ENCODE measurements at places on chromosomes 6 and 20. TPM values are rescaled to one million over a fixed set of nuclear protein-coding genes. Genes with fewer than 3 reads are reported as not detected.

GRCh38 chr20:50015993-50016770 lies 33.4 kb downstream of the SNAI1 start:
- no peak for DNase-seq

GRCh38 chr6:143098054-143098671 lies 37.5 kb downstream of the AIG1 start:
- DNase-seq: peak; percentile 5

Gene FRMD1
- not detected for total RNA-seq

DNA sequence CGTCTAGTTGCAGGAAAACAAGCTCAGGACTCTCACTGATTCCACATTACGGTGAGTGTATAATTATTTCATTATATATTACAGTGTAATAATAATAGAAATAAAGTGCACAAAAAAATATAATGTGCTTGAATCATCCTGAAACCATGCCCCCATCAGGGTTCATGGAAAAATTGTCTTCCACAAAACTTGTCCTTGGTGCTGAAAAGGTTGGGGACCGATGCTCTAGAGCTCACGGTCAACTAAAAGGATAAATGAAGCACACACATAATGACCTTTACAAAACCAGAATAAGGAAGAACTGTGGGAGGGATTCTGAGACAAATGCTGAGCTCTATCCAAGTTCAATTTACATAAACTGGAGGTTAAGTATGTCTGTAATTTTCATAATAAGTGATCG lies 194.3 kb downstream of the COL19A1 start:
- no peak for DNase-seq

DNA sequence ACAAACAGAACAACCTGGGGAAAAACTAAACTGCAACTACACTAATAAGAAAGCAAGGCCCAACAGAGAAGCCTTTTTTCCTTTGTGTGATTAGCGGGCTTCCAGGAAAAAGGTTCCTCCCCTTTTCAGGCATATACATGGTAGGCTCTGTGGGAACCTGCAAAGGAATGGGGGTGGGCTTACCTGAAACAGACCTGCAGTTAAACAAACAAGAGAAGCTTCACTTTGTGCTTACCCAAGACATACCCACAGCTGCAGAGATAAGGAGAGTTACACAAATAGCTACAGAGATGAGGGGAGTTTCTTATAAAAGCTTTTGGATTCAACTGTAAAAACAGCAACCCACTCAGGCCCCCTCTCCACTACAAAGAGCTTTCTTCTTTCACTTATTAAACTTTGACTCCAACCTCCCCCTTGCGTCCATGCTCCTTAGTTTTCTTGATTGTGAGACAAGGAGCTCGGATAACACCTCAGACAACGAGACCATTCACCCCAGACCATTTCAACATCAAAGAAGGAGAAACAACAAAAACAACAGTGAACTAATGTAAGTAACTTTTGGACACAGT lies 30.9 kb downstream of the RNF146 start:
- no peak for DNase-seq

Gene FERMT1
- 0.13 TPM for total RNA-seq

Gene LAMA5
- total RNA-seq: 18.6 TPM

DNA sequence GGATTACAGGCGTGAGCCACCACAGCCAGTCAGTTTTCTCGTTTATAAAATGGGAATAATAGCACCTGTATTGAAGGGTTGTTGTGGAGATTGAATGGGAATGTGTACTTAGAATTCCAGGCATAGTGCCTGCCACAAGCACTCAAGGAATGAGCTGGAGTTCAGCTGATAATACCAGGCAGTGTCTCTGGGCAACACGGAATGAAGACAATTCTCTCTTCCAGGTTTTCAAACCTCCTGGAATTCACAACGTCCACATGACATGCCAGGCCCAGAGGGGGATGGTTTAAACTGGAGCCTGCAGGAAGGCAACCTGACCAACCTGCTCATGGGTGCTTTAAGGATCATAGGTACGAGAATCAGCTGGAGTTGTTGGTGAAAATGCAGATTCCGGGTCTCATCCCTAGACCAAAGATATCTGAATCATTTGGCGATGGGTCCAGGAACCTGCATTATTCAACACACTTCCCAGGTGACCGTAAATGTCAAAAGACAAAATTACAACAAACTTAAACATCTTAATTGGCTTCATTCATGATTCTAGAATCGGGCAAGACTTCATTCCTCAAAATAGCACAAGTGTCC lies 1.9 kb upstream of the PTPN1 start:
- DNase-seq: no peak

DNA sequence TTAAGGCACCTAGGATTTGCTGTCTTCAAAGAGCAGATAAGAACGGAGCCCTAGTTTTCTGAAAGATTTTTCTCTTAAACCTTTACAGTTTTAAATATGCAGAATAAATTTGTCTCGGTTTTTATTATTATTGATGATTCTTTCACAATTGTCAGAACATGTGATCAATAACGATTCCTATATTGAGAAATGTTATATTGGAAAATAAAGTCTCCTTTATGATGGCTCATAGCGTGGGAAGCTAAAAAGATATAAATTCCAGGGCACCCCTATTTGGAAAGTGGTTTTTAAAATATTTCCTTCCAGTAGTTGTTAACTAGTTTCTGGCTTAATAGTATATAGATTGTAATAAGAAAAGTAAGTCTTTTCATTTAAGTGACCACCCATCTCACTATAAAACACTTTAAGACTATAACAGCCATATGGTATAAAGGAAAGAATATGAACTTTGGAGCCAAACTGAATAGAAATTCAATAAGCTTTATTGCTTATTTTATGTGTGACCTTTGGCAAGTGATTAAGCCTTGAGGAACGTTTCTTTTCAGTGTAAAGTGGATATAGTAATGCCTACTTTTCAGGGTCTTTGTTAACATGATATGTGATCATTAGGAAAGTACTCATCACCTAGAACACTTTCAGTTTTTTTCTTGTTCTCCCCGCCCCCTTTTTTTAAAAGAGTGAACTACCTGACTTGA lies 369.6 kb downstream of the LAMA2 start:
- peak; percentile 3 for DNase-seq

All from dermis microvascular lymphatic vessel endothelial cell (primary cell).